Smooth muscle cell of the umbilical artery (primary cell): ENCODE measurements at places on chromosomes 2 and 18. TPM values are rescaled to one million over a fixed set of nuclear protein-coding genes. Genes with fewer than 3 reads are reported as not detected.

The IL36RN gene
- not detected in 2 replicates for total RNA-seq

The ARHGAP15 gene
- not detected in 2 replicates for total RNA-seq

The CPO gene
- 0.30 TPM in 1 of 2 replicates, not detected in the other for total RNA-seq

The LIMS2 gene
- 2.6 and 6.8 TPM in 2 replicates for total RNA-seq
